ENCODE measurements at places on chromosomes 6 and 20. TPM values are rescaled to one million over a fixed set of nuclear protein-coding genes. Genes with fewer than 3 reads are reported as not detected.

The SLC13A3 gene
- 0.12 TPM for total RNA-seq

The PTCHD4 gene
- 0.07 TPM for total RNA-seq

The C20orf173 gene
- total RNA-seq, result not detected

The CD93 gene
- total RNA-seq, result not detected

The RAET1G gene
- total RNA-seq, result 10.6 TPM

The APMAP gene
- 163 TPM for total RNA-seq

The YWHAB gene
- total RNA-seq, result 225 TPM

The MAP7 gene
- total RNA-seq, result 38.0 TPM

The C6orf58 gene
- total RNA-seq, result 0.24 TPM

The EYS gene
- 0.05 TPM for total RNA-seq

The FAM209B gene
- total RNA-seq, result 0.42 TPM

The MYT1 gene
- 0.11 TPM for total RNA-seq

The TNNC2 gene
- 0.31 TPM for total RNA-seq

The FAM184A gene
- not detected for total RNA-seq

The C6orf52 gene
- 1.7 TPM for total RNA-seq

The TMC2 gene
- not detected for total RNA-seq

The OR2J3 gene
- total RNA-seq, result not detected

The BHLHE23 gene
- total RNA-seq, result not detected

The SLC22A2 gene
- total RNA-seq, result not detected

The SIRPG gene
- total RNA-seq, result not detected

The MUCL3 gene
- not detected for total RNA-seq

The WFDC2 gene
- 0.15 TPM for total RNA-seq

The PMEPA1 gene
- total RNA-seq, result 408 TPM

The ASIP gene
- not detected for total RNA-seq

The ALDH5A1 gene
- 8.7 TPM for total RNA-seq

The SIRPD gene
- total RNA-seq, result not detected

The PROKR2 gene
- not detected for total RNA-seq

The BMP2 gene
- 0.58 TPM for total RNA-seq

The CALHM4 gene
- not detected for total RNA-seq

The SRMS gene
- not detected for total RNA-seq

The F13A1 gene
- not detected for total RNA-seq

The GPR6 gene
- not detected for total RNA-seq
